Stimulated activated CD4-positive, alpha-beta T cell treated with anti-CD3 and anti-CD28 coated beads, Interleukin-1b, Interleukin-23, amount 100 ng/mL, for 1 hour (primary cell): ENCODE measurements at places on chromosomes 2 and 18.

DNA sequence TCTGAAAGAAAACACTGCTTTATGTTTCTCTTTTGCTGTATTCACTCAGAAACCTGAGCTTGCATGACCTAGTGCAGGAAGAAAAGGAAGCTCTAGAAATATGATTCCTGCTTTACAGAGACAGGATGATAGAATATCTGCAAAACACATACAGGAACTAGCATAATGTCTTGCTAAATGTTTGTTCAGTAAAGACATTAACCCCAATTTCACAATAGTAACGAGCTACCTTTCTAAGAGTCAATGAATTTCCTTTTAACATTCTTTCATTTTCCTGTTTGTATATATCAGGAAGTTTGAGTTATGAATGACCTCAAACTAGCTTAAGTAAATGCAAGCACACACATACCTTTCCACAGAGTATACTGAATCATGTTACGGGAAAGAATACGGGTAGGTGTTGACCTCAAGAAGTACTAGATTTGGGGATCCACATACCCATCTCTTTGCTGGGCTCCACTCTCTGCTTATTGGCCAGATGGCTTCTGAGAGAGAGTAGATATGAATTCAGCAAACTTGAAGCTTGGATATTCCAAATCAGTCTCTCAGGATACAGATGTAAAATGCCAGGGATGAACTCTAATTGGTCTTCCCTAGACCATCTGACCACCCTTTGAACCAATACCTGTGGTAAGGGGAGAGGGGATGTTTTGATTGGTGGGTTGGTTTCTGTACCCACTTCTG, 18.2 kb upstream of the ACSL3 start:
- DNase-seq, result no peak

GRCh38 chr2:140091926-140092325, 1311.7 kb upstream of the NXPH2 start:
- DNase-seq, result no peak

GRCh38 chr2:55401124-55401523, 18.5 kb downstream of the CCDC88A start:
- DNase-seq, result no peak

GRCh38 chr2:146392631-146393030, 1452.2 kb upstream of the ACVR2A start:
- no peak for DNase-seq

GRCh38 chr2:241072151-241072550, 29.9 kb downstream of the MTERF4 start:
- DNase-seq, result no peak

- DNase-seq, result no peak
Observed at GRCh38 chr2:208872591-208872990, 466.0 kb downstream of the PTH2R start.

GRCh38 chr2:112029164-112029563, 25.9 kb upstream of the TMEM87B start:
- no peak for DNase-seq

GRCh38 chr2:109339519-109339966, 210.5 kb downstream of the SH3RF3 start:
- DNase-seq, result no peak

DNA sequence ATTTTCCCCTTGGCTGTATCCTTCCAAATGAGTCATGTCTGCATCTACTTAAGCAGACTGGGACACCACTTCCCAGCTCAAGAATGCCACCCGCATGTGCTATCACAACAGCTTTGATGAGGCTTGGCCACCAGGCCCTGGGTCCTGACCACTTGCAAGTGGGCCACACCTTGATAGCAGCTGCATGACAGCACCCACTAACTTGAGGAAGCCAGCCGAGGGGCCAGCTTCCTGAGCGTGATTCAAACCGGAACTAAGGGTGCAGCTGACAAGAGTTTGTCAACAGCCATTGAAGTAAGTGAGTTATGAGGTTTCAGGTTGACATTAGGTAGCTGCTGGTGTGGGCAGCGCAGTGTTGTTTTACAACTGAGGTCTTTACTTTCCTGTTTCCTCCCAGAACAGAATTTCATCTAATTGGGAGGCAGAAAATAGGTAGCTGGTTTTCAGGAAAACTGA, 54.4 kb downstream of the EPHA4 start:
- no peak for DNase-seq

- DNase-seq, result no peak
Observed at GRCh38 chr2:83115606-83116005, 1343.5 kb downstream of the SUCLG1 start.

GRCh38 chr18:46502444-46502843, 154.6 kb downstream of the LOXHD1 start:
- DNase-seq, result no peak

- no peak for DNase-seq
Observed at GRCh38 chr2:162148956-162149355, 3.1 kb downstream of the GCG start.

DNA sequence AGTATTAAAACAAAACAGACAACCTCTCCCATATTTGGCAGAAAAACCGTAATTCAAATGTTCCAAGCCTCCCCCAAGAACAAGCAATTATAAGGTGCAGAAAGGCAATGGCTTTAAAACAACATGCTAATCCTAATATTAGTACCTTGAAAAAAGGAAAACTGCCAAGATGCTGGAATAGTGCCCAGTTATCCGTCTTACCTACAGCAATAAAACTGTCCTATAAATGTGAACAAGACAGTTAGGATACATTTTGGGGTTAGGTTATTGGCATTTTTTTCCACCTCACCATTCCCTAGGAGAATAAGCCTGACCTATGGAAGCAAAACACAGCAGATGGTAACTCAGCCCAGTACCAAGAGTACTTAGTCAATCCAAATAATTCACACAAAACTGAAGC, 83.2 kb downstream of the TCF4 start:
- DNase-seq, result no peak
